Diencephalon (tissue), 1 donor: ENCODE measurements at places on chromosomes 11 and 22. TPM values are rescaled to one million over a fixed set of nuclear protein-coding genes. Genes with fewer than 3 reads are reported as not detected.

DRICH1 gene
- total RNA-seq: 0.46 TPM

KRTAP5-1 gene
- not detected for total RNA-seq

SLC22A6 gene
- total RNA-seq: 5.8 TPM

GPR152 gene
- not detected for total RNA-seq

DCHS1 gene
- 48.4 TPM for total RNA-seq

GGT1 gene
- 1.8 TPM for total RNA-seq

SULT4A1 gene
- 49.4 TPM for total RNA-seq

TRIM29 gene
- total RNA-seq: 0.46 TPM

PTGDR2 gene
- 1.8 TPM for total RNA-seq

TBCEL gene
- total RNA-seq: 44.8 TPM

SYT13 gene
- 248 TPM for total RNA-seq

MIAT gene
- 125 TPM for total RNA-seq

IGF2 gene
- 15.7 TPM for total RNA-seq

SLC17A6 gene
- 134 TPM for total RNA-seq
